ENCODE measurements at places on chromosomes 7 and 10.

DNA sequence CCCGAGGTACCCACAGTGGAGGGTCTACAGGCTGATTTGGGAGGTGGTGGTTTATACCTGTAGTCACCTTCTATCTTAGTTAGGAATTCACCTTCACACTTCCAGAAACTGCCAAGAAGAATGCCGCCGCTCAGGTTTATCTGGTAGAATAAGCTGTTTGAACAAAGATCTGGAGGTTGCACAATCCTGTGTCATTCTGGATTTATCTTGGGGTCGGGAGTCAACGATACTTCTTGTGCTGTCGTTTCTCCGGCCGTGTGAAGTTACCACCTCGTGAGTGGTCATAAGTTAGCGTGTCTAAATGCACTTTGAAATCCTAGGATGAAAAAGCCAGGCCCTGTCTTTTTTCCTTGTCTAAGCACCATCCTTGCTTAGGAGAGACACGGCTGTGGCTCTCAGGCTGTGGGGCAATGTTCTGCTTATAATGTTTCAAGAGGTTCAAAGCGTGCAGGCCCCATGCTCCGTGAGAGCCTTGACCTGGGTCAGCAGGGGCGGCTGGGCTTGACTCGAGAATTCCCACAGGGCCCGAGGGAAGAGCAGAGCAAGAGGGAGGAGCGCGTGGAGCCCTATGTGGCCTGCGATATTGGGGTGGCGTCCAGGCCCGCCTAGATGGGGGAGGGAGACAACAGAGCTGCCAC is 35.5 kb downstream of the GRIFIN start:
- DNase-seq, result peak; percentile 7

DNA sequence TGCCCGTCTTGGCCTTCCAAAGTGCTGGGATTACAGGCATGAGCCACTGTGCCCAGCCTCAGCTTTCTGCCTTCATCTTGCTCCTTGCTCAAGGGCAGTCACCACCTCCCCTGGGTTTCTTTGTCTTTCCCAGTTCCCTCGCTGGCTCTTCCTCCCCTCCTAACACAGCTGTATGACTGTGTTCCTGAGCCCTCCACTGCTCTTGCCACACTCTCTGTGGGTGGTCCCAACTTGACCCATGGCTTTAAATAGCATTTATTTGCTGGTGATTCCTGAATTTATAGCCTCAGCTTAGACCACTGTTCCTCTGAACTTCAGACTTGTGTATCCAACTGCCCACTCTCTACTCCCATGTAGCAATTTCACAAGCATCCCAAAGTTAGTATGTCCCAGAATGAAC is 181.3 kb downstream of the BAMBI start:
- DNase-seq, result no peak

GRCh38 chr10:106931159-106931852 is 233.2 kb downstream of the SORCS1 start:
- no peak for DNase-seq

DNA sequence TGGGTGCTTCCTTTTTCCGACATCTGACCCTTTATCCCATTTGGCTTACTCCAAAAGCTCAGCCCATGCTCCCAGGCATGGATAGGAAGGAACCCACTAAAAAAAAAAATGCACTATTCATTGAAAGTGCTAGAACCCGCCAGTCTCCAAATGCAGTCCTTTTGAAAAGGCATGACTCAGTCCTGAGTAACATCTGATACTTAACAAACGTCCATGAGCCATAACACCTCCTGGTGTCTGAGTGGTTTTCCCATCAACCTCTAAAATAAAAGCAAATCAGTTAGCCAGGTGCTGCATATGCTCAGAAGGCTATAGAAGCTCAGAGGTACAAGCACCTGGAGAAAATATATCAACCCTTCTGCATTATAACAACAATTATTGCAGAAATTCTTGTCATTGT is 45.0 kb upstream of the CACUL1 start:
- DNase-seq, result peak; percentile 48

- no peak for DNase-seq
Observed at GRCh38 chr10:61342858-61343572, 110.2 kb downstream of the TMEM26 start.

- no peak for DNase-seq
Observed at GRCh38 chr10:124942317-124943169, 620 bp downstream of the ZRANB1 start.

Data from fibroblast of pulmonary artery (primary cell).